Left hindlimb (tissue), 1 donor: ENCODE measurements at places on chromosomes 3 and 15.
A peak's percentile ranks its signal among the peaks of the same experiment; 100 is the strongest.

- DNase-seq = no peak
Measured at GRCh38 chr3:87732294-87732693, 326.5 kb downstream of the CGGBP1 start.

DNA sequence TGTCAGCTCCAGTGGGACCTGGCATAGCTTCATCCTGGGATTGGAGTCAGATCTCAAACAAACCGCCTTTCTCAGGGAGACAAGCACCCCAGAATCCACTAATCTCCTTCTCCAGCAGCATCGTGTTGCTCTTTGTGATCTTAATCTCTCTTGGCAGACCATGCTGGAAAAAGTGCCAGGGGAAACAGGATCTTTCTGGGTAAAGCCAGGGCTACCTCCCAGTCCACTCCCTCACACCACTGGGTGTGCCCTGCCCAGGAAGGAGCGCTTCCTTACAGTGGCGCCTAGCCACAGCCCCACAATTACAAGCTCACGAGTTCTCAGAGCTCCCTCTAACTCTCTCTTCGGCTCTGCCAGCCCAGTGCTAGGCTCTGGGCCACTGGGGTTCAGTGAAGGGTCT, 32.2 kb downstream of the RPLP1 start:
- no peak for DNase-seq

GRCh38 chr3:127172781-127173515, 20.0 kb upstream of the PRR23E start:
- DNase-seq = peak; percentile 68

DNA sequence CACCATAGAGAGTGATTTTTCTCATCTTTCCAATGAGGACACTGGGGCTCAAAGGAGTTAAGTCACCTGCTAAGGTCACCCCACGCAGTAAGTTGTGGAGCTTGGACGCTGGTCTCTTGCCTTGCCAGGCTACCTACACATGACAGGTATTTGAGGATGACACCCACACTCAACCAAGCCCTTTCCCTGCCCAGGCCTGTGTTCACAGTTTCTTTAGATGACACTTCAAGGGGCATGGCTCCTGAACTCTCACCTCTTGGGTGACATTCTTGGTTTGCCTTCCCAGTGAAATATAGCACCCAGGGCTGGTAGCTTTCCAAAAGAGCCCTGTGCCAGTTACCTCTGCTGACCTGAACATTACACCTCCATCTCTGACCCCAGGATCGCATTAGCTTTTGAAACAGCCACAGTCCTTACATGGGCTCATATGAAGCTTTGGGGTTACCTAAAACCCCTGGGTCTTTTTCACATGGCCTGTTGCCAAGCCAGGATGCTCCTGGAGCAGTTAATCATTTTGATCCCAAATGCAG, 148.0 kb downstream of the RPLP1 start:
- DNase-seq = no peak

DNA sequence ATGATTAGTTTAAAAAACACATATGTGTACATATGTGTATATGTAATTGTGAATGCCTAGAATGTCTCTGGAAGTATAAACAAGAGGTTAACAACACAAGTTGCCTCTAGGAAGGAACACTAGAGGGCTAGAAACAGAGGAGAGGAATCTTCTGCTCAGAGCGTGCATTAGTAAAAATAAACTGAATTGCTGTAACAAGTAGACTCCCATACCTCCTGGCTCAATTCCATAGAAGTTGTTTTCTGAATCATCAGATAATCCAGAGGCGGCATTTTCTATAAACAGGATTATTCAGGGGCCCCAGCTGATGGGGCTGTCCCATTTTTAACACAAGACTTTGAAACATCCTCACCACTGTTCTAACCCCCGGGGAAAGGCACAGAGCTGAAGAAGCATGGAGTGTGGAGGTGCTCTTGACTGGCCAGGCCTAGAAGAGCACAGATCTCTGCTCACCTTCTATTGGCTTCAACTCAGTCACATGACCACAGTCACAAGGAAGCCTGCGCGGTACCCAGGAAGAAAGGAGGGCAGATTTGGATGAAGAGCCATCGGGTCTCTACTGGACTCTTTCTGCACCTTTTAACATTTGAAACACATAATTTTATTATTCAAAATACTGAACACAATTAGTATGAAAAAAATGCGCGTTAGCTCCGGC, 145.7 kb downstream of the TLE3 start:
- no peak for DNase-seq

GRCh38 chr15:92020207-92020606, 166.7 kb downstream of the SLCO3A1 start:
- DNase-seq = no peak

DNA sequence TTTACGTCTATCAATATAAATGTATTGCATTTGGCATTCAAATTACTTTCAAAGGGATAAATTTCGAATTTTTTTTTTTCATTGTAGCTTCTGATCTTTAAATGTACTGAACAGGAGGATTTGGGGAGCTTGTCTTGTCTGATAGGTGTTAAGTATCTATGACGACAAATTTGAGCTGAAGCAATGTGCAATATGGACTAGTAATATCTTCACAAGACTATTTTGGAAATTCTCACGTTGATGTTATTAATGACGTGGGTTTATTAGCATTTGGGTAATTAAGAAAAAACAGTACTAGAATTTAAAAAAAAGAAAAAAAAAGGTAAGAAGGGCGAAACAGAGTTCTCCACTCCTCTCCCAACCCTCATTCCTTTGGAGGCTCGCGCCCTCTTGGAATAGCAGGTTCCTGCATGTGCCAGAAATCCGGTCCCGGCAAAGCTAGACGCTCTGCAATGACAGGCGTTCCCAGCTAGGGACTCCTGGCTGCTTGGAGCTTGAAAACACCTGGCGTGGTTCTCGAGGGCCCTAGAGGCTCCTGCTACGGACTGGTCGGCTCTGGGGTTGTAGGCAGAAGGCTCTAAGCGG, 648 bp upstream of the P2RY1 start:
- DNase-seq = no peak

- no peak for DNase-seq
Measured at GRCh38 chr3:44958386-44958785, 17.6 kb downstream of the ZDHHC3 start.

DNA sequence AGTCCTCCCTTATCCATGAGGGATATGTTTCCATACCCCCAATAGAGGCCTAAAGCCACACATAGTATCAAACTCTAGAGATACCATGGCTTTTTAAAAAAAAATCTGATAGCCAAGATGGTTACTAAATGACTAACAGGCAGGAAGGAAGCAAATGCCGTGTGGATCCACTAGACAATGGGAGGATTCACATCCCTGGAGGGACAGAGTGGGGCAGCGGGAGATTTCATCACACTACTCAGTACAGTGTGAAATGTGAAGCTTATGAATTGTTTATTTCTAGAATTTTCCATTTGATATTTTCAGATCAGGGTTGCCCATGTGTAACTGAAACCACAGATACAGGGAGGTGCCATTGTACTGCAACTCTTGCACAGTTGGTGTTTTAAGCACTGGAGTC, 826.6 kb downstream of the SQOR start:
- no peak for DNase-seq

- no peak for DNase-seq
Measured at GRCh38 chr3:191430103-191430502, 30.9 kb upstream of the PYDC2 start.

DNA sequence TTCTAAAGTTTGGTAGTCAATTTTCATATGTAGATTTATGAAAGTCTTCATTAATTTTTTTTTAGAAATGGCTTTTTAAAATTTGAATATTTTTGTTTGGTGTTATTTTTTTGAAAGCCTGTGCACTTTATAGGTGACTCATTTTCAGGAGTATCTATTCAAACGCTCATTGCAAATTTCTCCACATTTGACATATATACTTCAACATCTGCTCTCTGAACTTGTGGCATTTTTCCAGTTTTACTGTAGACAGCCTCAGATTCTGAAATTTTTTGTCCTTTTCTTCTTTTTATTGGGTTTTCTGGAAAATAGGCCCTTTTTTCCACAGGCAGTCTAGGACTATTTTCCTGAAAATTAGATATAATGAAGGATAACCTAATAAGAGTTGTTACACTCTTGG, 396.6 kb downstream of the RBMS3 start:
- DNase-seq = no peak
